ENCODE measurements at places on chromosomes 11 and 22.

DNA sequence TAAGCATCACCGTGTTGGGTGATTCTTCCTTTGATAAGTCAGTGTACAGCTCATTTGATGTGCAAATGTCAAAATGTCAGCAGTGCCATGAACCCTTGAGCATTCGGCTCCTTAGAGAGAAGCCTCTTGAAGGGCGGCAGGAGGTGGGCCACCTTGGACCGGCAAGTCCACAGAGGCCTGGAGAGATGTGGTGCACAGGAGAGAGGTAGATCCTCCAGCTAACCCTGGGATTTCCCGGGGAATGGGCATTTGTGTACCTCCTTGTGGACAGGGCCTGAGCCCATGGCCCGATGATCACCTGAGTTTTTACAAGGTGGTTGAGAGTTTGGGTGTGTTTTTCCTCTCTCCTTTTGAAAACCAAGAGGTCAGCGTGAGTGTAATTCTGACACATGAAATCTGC, 133.2 kb upstream of the RCN1 start:
- no peak for DNase-seq

- no peak for DNase-seq
Measured at GRCh38 chr11:4748438-4748837, 21.3 kb downstream of the OR51F1 start.

GRCh38 chr11:133078012-133078411, 454.3 kb downstream of the OPCML start:
- no peak for DNase-seq

DNA sequence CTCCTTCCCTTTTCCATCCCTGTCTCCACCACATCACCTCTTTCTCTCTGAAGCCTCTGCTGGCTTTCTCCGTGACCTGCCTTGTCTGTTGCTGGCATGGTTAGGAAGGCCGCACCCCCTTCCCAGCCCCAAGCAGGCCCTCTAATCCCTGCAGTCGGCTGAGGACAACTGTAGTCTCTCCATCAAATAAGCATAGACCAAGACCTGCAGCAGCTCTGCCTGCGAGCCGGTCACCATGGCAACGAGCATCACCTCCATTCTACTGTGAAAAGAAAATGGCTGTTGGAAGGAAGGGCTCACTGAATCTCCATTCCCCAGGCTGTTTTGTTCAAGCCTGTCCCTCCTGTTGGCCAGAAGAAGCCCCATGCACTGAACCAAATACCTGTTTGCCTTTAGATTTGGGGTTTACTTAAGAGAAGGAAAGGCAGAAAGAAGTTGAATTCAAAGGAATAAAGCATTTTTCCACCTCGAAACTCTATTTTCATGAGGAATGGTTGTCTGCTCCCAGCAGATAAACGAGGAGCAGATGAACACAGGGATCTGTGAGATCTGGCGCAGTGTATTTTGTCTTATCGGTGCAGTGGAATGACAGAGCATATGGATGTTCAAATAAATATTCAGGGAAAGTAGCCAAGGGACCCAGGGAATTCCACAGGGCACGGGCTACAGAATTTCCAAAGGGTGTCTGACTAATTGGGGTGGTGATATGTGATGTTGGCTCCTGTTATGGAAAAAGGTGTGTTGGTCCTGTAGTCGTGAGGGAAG, 113.1 kb upstream of the TTC12 start:
- no peak for DNase-seq

- no peak for DNase-seq
Measured at GRCh38 chr11:35847473-35847872, 96.4 kb upstream of the LDLRAD3 start.

DNA sequence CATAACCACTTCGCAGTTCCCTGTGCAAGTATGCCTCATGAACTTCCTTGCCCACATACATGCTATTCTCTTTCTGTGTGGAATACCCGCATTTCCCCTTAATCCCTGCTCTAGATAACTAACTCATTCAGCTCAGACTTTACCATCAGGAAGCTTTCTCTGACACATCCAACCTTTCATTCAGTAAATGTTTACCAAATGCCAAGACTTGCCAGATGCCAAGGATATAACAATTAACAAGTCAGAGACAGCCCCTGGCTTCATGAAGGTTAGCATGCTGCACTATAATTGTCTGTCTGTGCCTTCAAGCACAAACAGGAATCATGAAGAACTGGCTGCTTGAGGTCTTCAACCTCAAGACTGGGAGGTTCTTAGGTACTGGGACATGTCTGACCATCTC, 71.2 kb upstream of the GDPD4 start:
- DNase-seq = peak; percentile 40

- DNase-seq = no peak
Measured at GRCh38 chr11:106216281-106216680, 138.8 kb downstream of the AASDHPPT start.

DNA sequence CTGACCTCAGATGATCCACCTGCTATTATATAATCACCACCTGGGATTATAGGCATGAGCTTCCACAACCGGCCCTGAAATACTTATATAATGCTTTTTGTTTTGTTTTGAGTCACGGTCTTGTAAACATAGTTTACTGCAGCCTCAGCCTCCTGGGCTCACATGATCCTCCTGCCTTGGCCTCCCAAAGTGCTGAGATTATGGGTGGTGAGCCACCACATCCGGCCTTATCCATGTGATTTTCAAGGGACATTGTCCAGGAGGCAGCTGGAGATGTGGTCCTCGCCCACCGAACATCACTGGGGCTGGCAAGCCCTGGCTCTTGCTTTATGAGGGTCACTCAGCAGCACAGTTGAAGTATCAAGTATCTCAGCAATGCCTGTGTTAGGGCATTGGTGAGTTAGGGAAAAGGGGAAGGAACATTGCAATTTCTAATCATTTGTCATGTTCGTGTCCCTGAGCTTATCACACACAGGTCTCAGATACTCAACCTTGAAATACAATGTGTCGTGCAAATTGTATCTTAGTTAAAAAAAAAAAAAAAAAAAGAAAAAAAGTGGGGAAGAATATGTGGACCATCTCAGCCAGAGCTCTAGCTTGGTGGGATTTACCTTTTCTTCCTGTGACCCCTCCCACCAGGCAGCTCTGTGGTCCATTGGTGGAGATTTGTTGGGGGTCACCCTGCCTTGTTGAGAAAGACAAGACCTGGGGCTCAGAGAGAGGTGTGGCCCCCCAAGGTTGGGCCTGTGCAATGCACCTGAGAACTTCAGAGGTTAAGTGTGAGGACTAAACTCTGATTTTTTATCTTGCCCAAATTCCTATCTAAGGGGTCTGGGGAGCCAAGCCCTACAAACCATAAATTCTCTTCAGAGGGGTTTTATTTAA, 40.4 kb upstream of the MAPK1 start:
- no peak for DNase-seq

- peak; percentile 80 for DNase-seq
Measured at GRCh38 chr11:64285885-64286800, 495 bp downstream of the GPR137 start.

DNA sequence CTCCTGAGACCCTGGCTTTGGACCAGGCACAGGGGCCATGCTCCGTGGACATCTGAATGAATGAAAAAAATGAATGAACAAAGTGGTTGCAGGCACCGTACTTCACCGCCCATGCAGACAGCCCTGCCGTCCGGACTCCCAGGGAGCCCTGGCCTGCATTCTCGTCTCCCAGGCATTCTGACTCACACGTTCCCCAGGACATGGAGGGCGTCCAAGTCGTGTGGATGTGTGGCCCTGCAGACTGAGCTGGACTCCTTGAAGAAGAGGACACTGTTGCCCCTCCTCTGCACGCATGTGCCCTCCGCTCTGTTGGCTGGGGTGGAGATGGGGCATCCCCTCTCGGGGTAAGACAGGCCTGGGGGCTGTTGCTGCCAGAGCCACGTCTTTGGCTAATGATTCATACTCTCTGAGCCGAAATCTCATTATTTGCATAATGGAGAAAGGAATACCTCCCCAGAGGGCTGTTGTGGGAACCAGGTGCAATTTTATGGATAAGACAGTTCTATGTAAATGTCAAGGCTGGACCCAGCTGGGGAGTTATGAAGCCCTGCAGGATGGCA, 49.7 kb downstream of the RTL6 start:
- peak; percentile 89 for DNase-seq

GRCh38 chr11:11856638-11857037, 14.9 kb downstream of the USP47 start:
- no peak for DNase-seq

DNA sequence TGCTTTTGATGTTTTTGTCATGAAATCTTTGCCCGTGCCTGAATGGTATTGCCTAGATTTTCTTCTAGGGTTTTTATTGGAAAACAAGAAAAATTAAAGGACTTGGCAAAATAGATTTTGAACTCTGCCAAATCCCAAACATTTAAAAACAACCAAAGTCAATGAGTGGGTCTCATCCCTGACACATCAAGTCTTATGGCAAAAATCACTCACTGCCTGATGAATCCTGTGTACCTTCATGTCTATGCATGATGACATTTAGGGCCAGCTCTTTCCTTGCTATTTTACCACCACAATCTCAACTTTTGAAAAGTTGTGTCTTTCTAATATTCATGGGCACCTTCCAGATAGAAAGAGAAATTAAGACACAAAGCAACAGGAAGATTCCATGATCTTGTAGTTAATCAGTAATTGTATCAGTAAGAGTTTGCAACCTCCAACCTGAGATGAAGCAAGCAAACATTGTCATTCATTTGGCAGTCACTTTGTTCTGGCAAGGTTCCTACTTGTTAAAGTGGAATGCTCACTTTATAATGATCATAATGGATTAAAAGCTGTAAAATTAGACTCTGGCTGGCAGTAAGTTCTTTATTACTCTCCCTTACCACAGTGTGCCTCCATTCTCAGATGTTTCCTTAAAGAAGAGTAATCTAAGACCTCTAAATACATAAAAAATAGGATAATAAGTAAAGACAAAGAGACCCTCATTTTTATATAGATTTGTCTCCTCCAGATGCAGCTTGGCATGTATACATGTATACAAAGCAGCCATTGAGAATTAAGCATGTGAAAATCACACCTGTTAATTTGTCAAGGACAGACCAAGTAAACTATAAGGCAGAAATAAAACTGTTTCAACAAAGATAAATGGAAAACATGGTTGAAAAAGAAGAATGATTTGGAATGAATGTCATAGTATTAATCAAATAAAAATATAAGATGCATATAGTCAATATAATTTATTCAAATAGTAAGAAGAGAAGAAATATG, 51.6 kb downstream of the ETS1 start:
- no peak for DNase-seq

GRCh38 chr11:57477507-57478189, 17.3 kb downstream of the RTN4RL2 start:
- no peak for DNase-seq

DNA sequence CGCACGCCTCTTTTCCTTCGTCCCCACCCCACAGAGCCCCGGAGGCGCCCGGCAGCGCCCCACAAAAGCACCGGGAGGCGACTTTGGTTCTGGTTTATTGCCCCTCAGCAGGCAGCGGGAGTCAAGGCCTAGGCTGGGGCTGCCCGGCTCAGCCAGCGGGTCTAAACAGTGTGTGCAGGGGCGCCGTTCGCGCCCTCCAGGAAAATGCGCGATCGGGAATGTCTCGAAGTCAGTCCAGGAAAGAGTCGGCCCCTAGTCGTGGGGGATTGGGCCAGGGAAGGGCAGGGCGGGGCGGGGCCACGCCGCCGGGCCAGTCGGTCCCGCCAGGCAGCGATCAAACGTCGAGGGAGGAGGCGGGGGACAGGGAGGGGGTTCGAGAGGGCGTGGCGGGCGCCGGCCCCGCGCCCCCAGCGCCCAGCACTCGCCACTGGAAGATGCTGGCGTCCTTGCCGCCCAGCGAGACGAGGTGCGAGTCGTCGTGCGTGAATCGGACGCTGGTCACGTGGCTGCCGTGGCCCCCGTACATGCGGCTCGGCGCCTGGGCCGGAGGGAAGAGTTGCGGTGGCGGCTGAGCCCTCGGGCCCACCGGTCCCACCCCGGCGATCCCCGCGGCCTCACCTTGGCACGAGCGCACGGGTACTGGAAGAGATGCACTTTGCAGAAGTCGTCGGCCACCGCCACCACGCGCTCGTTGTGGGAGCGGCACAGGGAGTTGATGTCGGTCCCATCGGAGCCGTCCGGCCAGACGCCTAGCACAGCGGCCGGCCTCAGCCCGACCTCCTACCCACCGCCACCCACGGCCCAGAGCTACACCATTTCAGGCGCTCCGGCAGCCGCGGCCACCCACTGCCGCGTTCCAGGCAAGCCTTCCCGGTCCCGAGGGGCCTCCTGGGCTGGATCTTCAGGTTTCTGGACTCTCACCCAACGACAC, 741 bp upstream of the MTA2 start:
- DNase-seq = peak; percentile 80

- no peak for DNase-seq
Measured at GRCh38 chr11:3092603-3093141, 35.4 kb upstream of the CARS1 start.

- DNase-seq = no peak
Measured at GRCh38 chr11:76008474-76008873, 193.5 kb downstream of the UVRAG start.

All from NCI-H2171 treated with DMSO at 0.1 percent for 48 hours (cell line).